Stimulated activated CD8-positive, alpha-beta memory T cell treated with anti-CD3 and anti-CD28 coated beads, Interleukin-4, amount 100 ng/mL, for 4 hours (primary cell): ENCODE measurements at places on chromosomes 2 and 18.

- DNase-seq: no peak
Observed at GRCh38 chr2:196314780-196315179, 143.4 kb upstream of the STK17B start.

- no peak for DNase-seq
Observed at GRCh38 chr2:181380581-181380980, 76.6 kb upstream of the ITGA4 start.

DNA sequence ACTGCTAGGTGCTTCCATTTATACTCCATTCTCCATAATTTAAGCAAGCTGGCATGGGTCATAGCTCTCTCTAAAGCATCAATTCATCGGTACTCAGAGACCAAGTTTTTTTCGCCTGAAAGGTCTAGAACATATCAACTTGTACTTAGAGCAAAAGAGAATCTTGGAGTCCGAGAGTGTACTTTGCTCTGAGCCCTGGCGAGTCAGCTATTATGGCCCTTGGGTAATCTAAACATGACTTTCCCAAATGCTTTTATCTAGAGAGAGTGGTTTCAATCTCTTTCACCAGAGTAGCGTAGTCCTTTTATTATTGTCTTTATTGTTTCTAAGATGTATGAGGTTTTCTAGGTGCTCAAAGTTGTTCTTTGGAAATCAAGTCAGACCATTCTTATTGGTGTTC is 34.4 kb downstream of the MAIP1 start:
- no peak for DNase-seq

DNA sequence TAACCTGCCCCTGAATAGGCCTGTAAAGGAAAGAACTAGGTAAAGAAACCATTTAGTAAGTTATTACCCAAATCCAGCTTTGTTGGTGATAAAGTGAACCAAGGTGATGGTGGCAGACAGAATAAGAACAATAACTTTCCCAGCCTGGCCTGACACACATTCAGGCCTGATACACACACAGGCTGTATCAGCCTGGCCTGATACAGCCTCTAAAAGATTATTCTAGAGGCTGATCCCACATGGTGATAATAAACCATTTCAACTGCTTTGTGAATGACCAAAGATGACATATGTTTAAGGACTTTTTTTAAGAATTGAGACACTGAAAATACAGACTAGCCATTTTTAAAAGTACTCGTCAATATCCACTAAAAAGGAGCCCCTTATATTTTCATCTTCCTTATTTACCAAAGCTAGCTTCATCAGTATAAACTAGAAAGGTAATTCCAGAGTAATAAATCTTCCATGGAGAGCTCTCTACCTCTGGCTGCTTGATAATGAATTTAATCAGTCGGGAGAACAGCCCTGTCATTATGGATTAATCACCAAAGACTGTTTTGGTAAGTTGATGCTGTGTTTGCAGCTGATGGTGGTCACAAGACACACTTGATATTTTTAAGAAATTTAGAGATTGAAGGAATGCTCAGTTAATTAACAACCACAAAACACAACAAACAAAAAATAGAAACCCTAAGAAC is 77.2 kb downstream of the SLC8A1 start:
- no peak for DNase-seq

- DNase-seq: no peak
Observed at GRCh38 chr2:159995038-159995437, 67.4 kb downstream of the PLA2R1 start.

DNA sequence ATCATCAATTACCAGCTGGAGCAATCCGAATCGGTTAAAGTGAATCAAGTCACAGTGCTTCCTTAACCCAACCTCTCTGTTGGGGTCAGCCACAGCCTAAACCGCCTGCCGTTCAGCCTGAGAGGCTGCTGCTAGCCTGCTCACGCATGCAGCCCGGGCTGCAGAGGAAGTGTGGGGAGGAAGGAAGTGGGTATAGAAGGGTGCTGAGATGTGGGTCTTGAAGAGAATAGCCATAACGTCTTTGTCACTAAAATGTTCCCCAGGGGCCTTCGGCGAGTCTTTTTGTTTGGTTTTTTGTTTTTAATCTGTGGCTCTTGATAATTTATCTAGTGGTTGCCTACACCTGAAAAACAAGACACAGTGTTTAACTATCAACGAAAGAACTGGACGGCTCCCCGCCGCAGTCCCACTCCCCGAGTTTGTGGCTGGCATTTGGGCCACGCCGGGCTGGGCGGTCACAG is 496 bp upstream of the ITGA4 start:
- peak; percentile 22 for DNase-seq

DNA sequence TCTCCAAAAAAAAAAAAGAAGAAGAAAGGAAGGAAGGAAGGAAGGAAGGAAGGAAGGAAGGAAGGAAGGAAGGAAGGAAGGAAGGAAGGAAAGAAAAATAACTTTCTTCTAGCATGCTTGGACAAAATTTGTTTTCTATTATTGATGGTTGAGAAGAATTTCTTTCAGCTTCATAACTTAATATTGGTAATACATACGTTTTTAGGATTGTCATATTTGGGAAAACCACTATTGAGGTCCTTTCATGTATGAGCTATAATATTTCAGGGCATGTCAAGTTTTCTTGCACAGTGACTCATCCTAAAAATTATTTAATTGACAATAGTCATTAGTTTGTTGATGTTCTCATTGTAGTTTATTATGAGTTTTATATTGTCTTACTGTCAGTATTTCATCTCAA is 66.4 kb upstream of the PKDCC start:
- DNase-seq: no peak

DNA sequence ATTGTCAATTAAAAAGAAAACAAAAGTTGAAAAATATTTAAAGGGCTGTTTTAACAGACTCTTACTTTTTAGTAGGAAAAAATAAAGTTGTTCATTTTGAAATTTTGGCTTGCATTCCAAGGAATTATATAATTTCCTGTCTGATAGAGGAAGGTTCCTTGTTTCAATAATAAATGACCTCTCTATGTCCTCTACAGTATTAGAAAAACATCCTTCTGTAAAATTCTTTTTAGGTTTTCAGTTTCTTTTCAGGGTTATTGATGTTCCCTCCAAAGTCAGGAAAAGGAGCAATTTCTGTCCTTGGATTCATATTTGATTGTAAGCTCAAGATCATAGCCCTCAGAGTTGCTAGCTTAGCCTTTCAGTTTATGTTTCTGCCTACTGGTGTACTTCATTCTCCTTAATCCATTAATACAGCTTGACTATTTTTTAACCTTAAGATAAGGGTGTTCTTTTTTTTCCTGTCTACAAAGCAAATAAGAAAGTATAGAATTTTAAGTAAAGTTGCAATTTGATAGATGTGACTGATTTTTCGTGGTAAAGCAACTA is 125.2 kb upstream of the COL3A1 start:
- DNase-seq: no peak

DNA sequence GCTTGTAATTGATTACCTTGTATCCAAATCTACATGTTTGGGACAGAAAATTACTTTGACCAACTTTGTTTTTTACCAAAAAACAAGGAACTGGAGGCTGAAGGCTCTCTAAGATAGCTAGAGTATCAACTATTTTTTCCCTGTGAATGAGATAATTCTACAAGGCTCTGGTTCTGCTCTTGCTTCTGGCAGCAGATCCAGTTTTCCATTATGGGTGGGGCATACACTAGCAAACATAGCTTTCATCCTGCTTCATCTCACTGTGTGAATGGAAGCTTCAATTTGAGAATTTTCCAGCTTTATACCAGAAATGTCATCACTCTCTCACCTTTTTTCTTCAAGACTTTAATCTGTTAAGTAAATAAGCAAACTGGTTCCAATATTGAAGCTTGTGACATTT is 249.7 kb downstream of the RPRM start:
- DNase-seq: no peak

GRCh38 chr2:203394519-203395227 is 66.5 kb downstream of the ABI2 start:
- DNase-seq: no peak

- no peak for DNase-seq
Observed at GRCh38 chr2:191894681-191895147, 47.8 kb upstream of the CAVIN2 start.

- no peak for DNase-seq
Observed at GRCh38 chr2:130899306-130899705, 62.6 kb downstream of the ARHGEF4 start.

GRCh38 chr2:189367343-189367742 is 73.9 kb upstream of the WDR75 start:
- DNase-seq: no peak

GRCh38 chr2:96699621-96700020 is 40.2 kb downstream of the LMAN2L start:
- no peak for DNase-seq

- DNase-seq: no peak
Observed at GRCh38 chr2:44342854-44343253, 18.4 kb downstream of the PREPL start.

DNA sequence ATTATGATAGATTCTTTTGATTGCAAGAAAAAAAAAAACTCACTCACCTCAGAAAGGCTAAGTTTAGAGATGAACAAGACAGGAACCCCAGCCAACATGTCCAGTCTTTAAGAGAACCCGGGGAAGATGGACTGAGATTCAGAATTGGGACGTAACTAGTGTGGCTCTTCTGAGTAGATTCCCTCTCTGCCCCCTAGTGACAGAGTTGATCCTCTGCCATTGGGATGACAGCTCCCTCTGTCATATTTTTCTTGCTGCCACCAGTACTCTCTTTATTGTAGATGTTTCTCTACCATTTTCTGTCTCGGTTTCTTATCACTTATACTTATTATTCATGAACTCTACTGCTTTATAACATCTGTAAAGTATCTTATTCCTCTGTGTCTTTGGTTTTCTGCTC is 77.7 kb downstream of the GULP1 start:
- DNase-seq: no peak

DNA sequence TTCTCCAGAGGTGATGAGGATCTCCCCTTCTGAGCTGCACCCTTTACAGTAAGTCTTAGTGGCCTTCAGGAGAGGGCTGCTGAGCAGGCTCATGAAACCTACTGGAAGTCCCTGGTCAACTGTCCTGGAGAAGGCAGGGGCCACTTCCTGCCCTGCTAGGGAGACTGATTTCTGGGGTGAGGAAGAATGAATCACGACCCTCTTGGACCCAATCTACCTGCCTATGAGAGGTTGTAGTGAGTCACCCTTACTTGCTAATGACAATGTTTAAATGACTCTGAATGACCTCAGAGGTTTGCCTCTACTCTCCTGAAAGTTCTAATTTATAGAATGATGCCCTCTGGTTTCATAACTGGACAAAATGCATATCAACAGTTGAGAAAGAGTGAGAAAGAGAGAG is 79.4 kb upstream of the FAM136A start:
- no peak for DNase-seq

- no peak for DNase-seq
Observed at GRCh38 chr2:5036256-5036655, 655.9 kb upstream of the SOX11 start.

GRCh38 chr18:28079883-28080282 is 97.0 kb downstream of the CDH2 start:
- DNase-seq: no peak

- no peak for DNase-seq
Observed at GRCh38 chr18:57428221-57429150, 6.7 kb upstream of the ONECUT2 start.

DNA sequence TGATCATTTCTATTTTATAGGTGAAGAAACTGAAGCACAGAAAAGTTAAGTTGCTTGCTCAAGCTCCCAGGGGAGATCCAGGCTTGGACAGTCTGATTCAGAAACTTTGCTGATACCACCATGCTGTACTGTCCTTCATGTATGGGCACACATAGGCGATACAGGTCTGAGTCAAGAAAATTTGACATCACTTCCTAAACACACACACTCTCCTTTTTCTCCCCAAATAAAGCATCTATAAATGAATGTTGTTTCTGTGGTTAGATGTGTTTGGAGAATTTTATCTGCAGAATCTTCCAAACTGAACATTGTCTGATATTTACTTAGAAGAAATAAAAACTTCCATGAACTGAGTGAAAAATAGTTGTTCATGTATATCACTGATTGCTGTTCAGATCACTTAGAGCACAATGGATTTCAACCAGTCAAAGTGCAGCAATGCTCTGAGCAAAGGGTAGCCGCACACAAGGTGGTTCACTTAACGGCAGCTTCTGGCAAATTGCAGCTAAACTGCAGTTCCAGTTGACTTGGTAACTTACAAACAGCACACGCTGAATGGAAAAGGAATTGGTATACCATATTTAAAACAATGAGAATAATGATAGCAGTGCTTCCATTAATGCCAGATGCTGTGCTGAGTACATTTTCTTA is 10.0 kb upstream of the AGFG1 start:
- DNase-seq: no peak

DNA sequence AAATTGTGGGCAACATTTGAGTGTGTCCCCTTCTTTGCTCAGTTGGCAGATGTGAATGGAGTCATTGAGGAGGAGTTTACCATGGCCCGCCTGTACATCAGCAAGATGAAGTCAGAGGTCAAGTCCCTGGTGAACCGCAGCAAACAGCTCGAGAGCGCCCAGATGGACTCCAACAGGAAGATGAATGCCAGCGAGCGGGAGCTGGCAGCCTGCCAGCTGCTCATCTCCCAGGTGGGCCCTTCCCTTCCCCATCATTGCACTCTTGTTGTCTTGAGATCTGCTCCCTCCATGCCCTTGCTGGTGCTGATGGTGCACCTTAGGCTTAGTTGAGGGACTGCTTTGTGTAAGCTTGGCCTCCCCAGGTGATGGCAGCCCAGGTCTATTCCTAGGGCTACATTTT is 47.5 kb upstream of the LYPD6B start:
- no peak for DNase-seq

DNA sequence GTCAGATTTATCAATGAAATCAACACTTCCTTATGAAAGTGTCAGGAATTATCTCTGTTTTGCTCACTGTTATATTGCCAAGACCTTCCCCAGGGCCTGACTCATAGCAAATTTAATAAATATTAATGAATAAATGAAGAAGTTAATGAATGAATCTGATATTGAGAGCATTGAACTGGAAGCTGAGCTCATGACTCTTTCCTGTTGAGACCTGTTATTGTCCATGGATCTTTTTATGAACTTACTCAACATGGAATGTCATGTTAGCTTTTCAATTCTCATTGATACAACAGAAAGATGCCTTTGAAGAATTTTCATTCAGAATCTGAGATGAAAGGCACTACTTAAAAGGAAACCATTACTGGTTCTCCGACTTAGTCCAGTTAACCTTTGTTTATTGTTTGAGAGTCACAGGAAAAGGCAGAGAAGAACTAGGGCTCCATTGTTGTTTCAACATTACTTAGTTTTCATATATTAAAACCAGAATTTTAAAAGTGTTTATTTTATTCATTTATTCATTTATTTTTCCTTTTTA is 90.4 kb upstream of the UNC80 start:
- no peak for DNase-seq

GRCh38 chr18:10234281-10234680 is 220.2 kb upstream of the APCDD1 start:
- DNase-seq: no peak

- DNase-seq: no peak
Observed at GRCh38 chr18:50190926-50191325, 4.0 kb downstream of the MYO5B start.
